Cerebellar cortex (tissue), 1 donor: ENCODE measurements at places on chromosomes 11 and 22.

GRCh38 chr11:102613450-102613849 lies 11.7 kb downstream of the MMP20 start:
- no peak for DNase-seq

- DNase-seq: peak; percentile 61
These were observed 56.6 kb upstream of the PRDM11 start for GRCh38 chr11:45089676-45090499.

- DNase-seq: peak; percentile 36
These were observed 255 bp upstream of the SYNGR1 start for GRCh38 chr22:39349506-39349966.

- DNase-seq: no peak
These were observed 258.1 kb downstream of the C11orf87 start for GRCh38 chr11:109680127-109680526.
